ENCODE measurements at places on chromosomes 4 and X.

DNA sequence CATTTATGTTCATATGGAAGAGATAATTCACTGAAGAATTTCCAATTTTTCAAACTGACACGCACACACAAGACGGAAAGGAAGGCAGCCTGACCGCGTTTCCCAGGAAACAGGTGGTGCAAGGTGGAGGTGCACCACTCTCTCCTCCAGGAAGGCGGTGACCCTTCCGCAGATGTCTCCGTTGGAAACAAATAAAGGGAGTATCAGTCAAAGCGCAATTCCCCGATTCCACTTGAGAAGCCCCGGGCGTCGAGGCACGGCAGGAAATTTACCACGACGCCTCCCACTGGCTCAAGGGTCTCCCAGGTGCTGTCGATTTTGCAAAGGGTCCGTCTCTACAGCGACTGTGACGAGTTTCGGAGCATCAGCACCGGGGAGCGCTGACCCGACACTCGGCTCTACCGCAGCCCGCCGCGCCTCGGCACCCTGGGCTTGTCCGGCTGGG, 770 bp upstream of the TIGD2 start:
- no peak for DNase-seq

DNA sequence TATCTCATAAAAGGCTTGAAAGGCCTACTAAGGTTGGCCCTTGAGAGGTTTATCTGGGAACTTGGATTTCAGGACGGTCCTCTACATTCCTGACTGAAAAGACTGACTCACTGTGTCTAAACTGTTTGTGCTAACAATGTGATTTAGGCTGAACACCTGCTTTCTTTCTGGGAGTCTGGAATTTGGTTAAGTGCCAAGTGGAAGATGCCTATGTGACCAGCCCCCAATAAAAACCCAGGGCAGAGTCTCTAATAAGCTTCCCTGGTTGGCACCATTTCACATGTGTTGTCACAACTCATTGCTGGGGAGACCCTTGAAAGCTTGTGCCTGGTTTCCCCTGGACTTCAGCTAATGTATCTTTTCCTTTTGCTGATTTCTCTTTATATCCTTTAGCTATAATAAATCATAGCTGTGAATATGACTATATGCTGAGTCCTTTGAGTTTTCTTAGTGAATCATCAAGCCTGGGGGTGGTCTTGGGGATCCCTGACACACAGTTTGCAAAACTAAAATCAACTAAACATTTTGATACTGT, 55.1 kb downstream of the GPR82 start:
- no peak for DNase-seq

DNA sequence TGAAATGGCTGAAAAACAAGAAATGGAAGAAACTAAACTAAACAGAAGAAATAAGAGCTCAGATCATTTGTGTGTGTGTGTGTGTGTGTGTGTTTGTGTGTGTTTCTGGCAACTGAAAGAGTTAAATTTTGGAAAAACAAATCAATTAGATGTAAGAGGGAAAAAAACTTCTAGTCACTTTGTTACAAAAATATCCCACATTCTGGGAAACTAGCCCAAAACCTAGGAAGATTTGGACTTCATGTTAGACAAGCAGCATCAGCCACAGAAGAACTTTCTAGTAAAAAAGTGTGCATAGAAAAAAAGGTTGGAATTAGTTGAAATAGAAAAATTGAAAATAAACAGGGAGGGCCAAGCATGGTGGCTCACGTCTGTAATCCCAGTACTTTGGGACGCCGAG, 111.6 kb upstream of the PRKG2 start:
- DNase-seq = no peak

DNA sequence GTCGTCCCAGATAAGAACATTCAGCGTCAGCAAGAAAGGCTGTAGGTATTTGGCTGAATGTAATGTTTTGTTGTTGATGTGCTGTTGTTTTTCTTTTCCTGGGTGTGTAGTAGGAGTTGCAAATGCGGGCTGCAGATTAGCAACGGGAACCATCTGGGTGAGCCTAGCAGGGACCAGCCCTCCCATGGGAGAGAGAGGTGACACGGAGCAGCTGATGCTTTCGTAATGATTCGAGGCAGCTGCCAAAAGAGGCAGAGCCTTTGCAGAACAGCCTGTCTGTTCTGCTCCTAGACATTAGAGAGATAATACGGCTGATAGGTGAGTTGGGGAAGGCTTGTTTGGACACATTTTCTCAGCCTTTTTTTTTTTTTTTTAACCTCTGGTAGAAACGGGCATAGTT, 25.3 kb downstream of the ARSF start:
- no peak for DNase-seq

DNA sequence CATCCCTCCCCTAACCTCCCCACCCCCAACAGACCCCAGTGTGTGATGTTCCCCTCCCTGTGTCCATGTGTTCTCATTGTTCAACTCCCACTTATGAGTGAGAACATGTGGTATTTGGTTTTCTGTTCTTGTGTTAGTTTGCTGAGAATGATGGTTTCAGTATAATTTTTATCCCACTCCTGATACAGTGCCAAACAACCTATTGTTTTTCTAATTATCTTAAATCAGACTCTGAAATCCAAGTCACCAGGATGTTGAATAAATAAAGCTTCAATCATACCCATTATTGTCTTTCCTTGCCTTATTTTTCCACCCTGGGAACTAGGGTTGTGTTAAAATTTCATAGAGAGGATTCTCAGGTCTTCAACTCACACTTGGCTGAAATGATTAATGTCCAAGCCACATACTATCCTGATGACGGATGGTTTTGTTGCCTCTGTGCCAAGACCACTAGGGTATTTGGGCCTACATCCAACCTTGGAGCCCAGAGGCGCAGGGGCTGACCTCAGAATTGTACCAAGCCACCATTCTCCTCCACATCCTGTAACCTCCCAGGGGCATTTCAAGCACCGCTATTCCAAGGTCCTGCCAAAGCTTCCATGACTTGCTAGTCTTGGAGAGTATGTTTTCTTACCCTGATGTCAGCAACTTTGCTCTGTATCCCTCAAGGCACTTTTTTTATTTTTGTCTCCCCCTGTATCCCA, 332.4 kb downstream of the ARHGAP24 start:
- no peak for DNase-seq

GRCh38 chr4:34200535-34200934, 2043.8 kb downstream of the ARAP2 start:
- DNase-seq = no peak

- DNase-seq = no peak
These were observed 40.9 kb upstream of the IL13RA2 start for GRCh38 chrX:115058276-115058675.

- DNase-seq = no peak
These were observed 132.0 kb upstream of the CLNK start for GRCh38 chr4:10816571-10816970.

GRCh38 chrX:97027384-97027922, 143.7 kb downstream of the RPA4 start:
- no peak for DNase-seq

GRCh38 chr4:17664755-17665154, 50.3 kb downstream of the MED28 start:
- no peak for DNase-seq

- DNase-seq = no peak
These were observed 104.5 kb downstream of the AMELX start for GRCh38 chrX:11397680-11398079.

Data from stimulated activated CD4-positive, alpha-beta T cell treated with anti-CD3 and anti-CD28 coated beads, TNF-alpha, amount 100 ng/mL, for 24 hours (primary cell).